Tibial nerve (tissue), 4 donors: ENCODE measurements at places on chromosomes 3 and 15. TPM values are rescaled to one million over a fixed set of nuclear protein-coding genes. Genes with fewer than 3 reads are reported as not detected.

- no peaks in the 10 kb centered on the region for H3K4me1 ChIP-seq
- DNase-seq: no peak
- H3K27me3 ChIP-seq: no peaks in the 10 kb centered on the region
- no peak overlapping the region for H3K27ac ChIP-seq
- no peak overlapping the region for H3K4me3 ChIP-seq
Measured at GRCh38 chr15:55003965-55004873, 192.5 kb downstream of the RSL24D1 start.

- H3K27ac ChIP-seq: no peak overlapping the region
- H3K4me1 ChIP-seq: no peaks in the 10 kb centered on the region
- H3K27me3 ChIP-seq: no peaks in the 10 kb centered on the region
- no peak for DNase-seq
Measured at GRCh38 chr3:73552700-73553099, 72.0 kb downstream of the PDZRN3 start.

DNA sequence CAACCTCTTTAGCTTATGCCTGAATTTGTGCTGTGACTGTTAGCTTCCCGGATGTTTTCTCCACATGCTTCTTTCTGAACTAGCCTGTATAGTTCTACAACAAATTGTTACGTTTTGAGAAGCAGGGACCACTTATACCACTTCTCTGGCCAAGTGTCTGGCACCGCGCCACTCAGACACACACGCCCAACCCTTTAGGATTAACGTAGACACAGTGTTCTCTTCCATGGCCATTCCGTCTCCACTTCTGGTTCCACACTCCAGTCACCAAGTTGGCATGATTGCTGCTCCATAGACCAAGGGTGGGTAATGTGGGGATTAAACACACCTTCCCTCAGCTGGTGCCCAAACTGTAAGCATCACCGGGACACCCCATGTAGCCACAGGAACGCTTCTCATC, 755 bp upstream of the TMEM108 start:
- peak overlapping the region; percentile 64 for H3K4me3 ChIP-seq
- DNase-seq: no peak
- H3K36me3 ChIP-seq: no peaks in the 10 kb centered on the region
- H3K27me3 ChIP-seq: peaks cover 22% of the 10 kb centered on the region
- no peak overlapping the region for H3K27ac ChIP-seq
- H3K4me1 ChIP-seq: peaks cover 23% of the 10 kb centered on the region

Gene PTX3
- total RNA-seq: 10.4 TPM

Gene NUTM1
- total RNA-seq: not detected
